ENCODE measurements at places on chromosomes 16 and 17.

DNA sequence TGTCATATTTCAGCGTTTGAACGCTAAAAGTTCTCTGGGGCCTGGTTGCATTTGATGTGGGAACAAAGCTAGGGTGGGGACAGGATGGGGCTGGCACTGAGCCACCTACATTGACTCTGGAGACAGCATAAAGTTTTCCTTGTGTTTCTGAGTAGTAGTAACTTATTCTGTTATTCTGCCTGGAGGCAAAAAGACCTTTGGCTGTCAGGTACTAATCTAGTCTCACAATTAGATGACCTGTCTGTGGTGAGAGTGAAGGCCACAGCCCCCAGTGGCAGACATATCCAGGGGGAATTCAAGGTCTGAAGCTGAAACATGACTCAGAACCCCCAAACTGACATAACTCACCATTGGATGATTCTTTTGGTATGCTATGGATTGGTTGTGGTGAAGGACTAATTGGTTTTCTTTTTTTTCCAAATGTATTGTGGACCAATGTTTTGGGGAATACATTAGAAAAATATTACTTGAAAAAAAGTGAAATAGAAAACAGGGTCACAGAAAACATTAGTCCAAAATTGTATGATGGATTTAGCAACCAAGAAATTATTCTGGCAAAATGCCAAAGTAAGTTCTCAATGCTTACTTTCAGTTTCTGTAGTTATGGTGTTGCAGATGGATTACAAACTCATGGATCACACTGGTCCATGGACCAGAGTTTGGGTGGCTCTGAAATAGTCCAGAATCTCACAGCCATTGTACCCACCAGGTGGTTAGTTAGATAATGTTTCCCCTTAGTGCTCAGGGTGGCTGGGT, 10.5 kb upstream of the SALL1 start:
- DNase-seq = no peak

GRCh38 chr17:44376124-44376523, 12.5 kb upstream of the FAM171A2 start:
- no peak for DNase-seq

GRCh38 chr16:86579268-86580062, 1.1 kb downstream of the FOXL1 start:
- no peak for DNase-seq

DNA sequence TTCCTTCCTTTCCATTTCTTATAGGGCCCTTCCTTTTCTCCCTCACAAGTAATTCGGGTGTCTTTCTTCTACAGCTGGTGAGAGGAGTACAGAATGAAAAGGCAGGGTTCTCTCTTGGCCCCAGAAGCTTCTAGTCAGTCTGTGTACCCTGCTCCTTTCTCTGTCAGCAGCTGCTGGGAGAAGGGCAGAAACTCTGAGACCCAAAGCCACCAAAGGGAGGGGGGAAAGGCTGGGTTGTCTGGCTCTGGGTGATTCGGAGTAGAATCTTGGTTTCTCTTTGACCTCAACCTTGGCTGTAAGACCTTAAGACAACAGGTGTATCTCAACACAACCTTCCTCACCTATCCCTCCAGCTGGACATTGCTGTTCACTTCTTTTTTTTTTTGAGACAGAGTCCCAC, 3.3 kb upstream of the NR1D1 start:
- no peak for DNase-seq

DNA sequence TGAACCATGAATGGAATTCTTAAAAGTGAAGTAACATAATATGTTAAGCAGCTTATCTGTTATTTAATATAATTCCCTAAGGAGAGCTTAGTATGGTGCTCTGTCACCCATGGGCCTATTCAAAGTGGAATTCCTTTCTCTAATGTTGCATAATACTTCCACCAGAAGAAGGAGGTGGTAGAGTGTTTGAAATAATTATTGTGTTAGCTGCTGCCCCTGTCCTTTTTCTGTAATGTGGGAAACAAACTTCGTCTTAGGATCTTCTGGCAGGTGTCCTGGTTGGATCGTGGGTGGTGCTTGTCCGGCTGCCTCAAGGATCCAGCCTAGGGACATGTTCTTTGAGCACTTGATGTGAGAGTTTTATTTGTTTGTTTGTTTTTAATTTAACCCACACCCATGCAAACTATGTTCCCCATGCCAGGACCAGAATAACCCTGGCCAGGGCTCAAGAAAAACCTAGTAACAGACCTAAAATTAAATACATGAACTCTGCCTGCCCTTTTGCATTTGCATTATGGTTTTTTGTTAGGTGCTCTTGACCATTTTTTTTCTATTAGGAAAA, 46.1 kb downstream of the ZNRF1 start:
- DNase-seq = no peak

GRCh38 chr16:4682616-4683254, 10.6 kb upstream of the NUDT16L1 start:
- DNase-seq = no peak

GRCh38 chr16:78195797-78196196, 96.3 kb downstream of the WWOX start:
- DNase-seq = no peak

GRCh38 chr17:37505333-37505732, 15.6 kb downstream of the DUSP14 start:
- no peak for DNase-seq

- DNase-seq = no peak
Measured at GRCh38 chr16:57590654-57591085, 37.8 kb upstream of the ADGRG1 start.

DNA sequence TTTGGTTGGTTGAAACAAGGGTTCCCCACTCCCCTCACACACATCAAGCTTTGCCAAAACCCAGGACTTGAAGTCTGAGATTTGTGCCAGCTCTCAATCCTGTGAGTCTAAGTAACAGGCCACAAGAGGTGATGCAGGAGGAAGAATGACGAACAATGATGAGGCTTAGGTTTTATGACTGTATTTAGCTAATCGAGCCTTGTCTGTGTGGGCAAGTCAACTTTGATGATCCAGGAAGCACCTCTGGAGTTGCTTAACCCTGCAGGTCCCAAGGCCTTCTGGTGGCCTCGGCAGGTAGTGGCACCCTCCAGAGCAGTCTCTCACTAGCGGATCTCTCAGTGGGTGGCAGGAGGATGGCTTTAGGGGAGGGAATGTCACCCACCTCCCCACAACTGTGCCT, 28.7 kb downstream of the CDK5RAP3 start:
- no peak for DNase-seq

DNA sequence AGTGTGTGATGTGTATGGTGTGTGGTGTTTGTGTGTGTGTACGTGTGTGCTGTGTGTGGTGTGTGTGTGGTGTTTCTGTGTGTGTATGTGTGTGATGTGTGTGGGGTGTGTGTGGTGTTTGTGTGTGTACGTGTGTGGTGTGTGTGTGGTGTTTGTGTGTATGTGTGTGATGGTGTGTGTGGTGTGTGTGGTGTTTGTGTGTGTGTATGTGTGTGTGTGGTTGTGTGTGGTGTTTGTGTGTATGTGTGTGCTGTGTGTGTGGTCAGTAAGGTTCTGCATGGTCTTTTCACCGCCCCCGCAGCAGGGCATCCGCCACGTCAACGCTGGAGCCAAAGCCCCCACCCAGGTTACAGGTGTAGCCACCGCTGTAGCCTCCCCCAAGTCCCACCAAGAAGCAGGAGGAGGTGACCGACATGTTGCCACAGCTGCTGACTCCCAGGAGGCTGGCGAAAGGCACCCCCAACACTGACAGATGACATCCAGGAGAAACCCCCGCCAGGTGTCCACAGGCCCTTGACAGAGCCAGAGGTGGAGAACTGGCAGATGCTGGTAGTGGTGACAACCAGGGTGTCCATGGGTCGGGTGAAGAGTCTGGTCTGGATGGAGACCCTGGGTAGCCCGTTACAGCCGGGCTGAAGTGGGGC, 9.3 kb upstream of the KRT17 start:
- DNase-seq = no peak

DNA sequence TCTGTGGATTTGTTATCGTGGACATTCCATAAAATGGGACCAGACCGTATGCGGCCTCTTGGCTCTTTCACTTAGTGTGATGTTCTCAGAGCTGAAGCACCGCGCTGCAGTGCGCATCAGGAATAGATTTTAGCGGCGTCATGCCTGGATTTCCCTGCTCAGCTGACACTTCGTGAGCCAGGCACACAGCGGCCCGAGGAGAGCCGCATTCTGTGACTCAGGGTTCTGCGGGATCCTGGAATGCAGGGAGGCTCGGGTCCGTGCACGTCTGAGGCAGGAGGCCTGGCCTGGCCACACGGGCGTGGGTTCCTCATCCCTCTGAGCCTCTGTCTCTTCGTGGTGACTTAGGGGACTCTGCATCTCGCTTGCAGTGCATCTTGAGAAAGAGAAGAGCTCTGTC, 13.4 kb downstream of the CBFA2T3 start:
- no peak for DNase-seq

GRCh38 chr16:49194537-49195236, 87.0 kb downstream of the CBLN1 start:
- DNase-seq = no peak

DNA sequence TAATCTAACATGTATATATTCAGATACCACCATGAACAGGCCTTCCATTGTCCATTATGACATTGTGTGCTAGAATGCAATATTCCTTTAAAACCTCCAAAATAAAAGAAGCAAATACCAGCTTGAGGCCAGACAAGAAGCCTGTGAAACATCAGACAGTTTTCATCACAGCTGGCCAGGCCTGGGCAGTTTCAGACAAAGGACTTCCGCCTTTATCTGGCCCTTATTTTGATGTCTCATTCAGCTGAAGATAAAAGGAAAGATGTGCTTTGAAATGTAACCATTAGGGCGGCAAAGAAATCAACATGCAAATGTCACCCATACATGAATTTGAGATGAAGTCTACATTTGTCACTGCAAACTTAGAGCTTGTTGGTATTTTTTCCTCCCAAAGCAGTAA, 737.5 kb downstream of the KCNJ2 start:
- DNase-seq = no peak

DNA sequence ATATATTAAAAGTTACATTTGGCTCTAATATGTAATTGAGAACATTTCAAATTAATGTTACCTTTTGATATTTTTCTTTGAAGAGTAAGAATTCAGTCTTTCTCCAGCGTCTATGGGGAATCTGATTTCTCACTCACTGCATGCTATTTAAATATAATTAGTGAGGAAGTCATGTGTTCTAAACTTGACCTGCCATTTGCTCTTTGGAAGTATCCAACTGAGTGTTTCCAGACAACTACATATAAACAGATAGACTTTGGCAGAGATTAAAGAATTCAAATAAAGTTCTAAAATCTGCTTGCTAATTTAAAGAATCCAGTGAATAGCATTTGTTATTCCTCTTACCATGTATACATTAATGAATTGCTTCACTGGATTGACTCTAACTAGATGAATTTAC, 23.5 kb downstream of the OMG start:
- DNase-seq = no peak
